ENCODE measurements at places on chromosomes 3 and 15.

DNA sequence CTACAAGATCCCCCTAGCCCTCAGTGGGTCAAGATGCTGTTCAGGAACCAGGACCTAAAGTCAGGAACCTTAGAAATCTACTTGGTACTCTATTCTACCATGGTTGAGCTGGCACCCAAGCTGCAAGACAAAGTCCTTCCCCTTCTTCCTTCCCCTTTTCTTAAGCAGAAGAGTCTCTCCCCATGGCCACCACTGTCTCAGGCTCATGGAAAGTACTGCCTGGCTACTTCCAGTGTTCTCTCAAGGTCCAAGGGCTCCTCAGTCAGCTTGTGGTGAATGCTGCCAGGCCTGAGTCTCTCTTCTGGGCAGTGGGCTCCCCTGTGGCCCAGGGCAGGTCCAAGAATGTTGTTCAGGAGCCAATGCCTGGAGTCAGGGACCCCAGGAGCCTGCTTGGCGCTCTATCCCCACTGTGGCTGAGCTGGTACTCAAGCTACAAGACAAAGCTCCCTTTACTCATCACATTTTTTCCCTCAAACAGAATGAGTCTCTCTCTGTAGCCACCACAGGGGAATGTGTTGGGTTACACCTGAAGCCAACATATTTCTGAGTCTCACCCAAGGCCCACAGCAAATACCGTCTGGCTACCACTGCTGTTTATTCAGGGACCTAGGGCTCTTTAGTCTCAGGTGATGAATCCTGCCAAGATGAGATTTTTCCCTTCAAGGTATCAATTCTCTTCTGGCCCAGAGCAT is 18.1 kb upstream of the SLC27A2 start:
- no peak for DNase-seq

DNA sequence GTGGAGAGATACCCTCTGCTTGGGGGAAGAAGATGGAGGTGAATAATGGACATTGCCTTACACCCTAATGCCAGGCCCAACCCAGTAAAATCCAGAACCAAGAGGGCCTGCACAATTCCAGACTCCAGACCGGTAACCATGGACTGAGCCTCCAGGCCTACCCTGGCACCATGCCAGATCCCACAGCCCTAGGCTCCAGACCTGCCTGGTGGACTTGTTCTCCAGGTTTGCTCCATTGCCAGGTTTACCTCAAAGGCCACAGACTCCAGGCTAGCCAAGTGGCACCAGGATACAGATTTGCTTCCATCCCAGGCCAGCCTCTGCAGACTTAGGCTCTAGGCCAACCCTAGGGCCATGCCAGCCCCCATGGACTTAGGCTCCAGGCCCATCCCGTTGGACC is 14.0 kb downstream of the PLCH1 start:
- no peak for DNase-seq

- DNase-seq, result no peak
Measured at GRCh38 chr15:99343881-99344551, 92.7 kb downstream of the LRRC28 start.

DNA sequence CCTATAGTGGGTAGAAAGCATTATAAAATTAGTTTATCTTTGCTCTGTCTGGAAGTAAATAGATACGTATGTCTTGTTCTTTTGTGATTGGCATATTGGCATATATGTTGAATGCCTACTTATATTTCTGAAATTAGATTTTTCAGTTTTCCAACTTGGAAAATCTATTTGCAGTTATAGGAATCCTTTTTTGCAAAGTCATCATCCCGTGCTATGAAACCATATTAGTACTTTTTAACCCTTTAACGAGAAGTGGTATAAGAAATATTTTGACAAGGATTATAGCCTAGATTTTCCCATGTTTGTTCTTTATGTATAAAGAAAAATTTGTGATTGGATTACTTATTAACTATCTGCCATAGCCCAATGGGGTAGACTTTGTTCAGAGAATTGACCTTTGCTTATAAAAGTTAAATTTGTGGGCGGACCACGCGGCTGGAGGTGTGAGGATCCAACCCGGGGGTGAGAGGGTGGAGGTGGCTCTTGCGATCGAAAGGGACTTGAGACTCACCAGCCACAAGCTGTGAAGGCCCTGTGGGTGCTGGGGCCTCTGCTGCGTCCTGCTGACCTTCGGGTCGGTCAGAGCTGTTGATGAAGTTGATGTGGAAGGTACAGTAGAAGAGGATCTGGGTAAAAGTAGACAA is 5.9 kb downstream of the LRRC28 start:
- DNase-seq, result no peak

GRCh38 chr3:122580470-122580869 is 3.0 kb downstream of the PARP15 start:
- no peak for DNase-seq

- DNase-seq, result no peak
Measured at GRCh38 chr3:194009892-194010533, 125.9 kb upstream of the HES1 start.

- DNase-seq, result peak; percentile 99
Measured at GRCh38 chr3:8443829-8444791, 57.5 kb upstream of the LMCD1 start.

GRCh38 chr3:174767406-174767805 is 91.7 kb upstream of the NAALADL2 start:
- no peak for DNase-seq

- no peak for DNase-seq
Measured at GRCh38 chr15:31346367-31347066, 19.9 kb downstream of the KLF13 start.

GRCh38 chr3:185852635-185853034 is 27.8 kb upstream of the IGF2BP2 start:
- DNase-seq, result peak; percentile 25

DNA sequence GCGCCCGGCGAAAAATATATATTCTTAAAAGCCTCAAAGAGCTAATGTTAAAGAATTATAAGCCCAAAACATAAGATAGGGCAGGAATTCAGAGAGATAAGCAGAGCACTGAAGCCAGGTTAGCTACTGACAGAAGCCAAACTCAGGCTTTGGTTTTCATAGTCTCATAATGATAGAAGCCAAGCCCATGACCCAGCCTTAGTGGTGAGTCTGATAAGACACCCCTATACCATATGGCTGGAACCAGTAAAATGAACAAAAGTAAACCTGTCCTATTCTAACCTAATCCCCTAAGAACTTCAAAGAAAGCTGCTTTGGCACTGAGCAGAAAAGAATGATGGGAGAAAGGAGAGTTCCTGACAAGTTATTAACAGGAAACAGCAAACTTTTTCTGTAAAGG is 25.9 kb downstream of the MYO9A start:
- DNase-seq, result no peak

- no peak for DNase-seq
Measured at GRCh38 chr3:110139821-110140220, 802.5 kb upstream of the DPPA4 start.

DNA sequence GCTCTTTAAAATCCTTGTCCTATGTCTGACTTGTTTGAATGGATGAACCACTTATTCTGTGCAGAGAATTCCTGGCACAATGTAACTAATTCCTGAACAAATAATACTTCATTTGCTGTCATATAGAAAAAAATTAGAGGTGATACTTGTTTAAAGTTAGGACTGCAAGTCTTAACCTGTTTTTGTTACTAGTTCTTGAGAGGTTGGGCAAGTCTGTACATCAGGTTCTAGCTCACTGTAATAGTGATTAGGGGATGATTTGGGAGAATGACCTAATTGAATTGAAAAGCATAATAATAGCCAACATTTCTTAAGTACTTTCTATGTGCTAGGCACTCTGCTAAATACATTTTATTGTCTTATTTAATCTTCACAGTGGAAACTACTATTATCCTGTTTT is 49.3 kb downstream of the GMPS start:
- no peak for DNase-seq

- DNase-seq, result no peak
Measured at GRCh38 chr15:100109486-100110035, 232.2 kb downstream of the ADAMTS17 start.

- DNase-seq, result no peak
Measured at GRCh38 chr3:24352893-24353553, 141.6 kb downstream of the THRB start.

DNA sequence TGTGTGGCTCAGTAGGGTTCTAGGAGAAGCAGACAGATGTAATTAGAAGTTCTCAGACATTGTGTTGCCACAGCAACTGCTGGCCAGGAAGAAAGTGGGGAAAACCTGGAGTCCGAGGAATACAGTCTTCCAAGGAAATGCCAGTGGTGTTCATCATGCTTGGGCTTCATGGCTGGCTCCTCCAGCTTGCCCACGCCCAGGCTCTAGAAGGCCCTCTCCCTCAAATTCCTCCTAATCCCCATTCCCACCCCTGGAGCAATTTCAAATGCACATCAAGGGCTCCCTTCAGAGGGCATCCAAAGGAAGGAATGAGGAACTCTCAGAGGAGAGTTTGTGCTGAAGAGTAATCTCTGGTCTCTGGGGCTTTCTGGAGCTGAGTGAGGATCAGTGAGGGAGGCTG is 21.9 kb downstream of the FSTL1 start:
- DNase-seq, result peak; percentile 75

DNA sequence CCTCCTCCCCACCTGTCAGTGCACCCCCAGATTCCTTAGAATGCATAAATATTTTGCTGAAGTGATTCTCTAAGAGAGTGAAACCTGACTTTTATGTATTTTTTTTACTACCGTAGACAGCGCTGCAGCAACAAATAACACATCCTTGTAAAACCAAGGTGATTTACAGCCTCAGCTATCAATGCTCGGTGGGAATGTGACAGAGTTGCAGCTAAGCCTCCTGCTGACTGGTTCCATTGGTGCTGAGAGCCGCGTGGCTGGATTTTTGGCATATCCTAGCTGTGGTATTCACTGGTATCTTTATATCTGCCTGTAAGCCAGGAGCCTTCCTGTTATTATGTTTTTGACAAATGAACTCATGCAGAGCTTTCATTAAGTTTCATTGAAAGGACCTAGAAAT is 11.0 kb downstream of the FGD5 start:
- DNase-seq, result no peak

- no peak for DNase-seq
Measured at GRCh38 chr3:139541532-139542288, 2.2 kb upstream of the RBP1 start.

GRCh38 chr15:87942316-87942715 is 314.2 kb downstream of the NTRK3 start:
- DNase-seq, result no peak

GRCh38 chr15:80153900-80154299 is 1.1 kb downstream of the FAH start:
- no peak for DNase-seq

DNA sequence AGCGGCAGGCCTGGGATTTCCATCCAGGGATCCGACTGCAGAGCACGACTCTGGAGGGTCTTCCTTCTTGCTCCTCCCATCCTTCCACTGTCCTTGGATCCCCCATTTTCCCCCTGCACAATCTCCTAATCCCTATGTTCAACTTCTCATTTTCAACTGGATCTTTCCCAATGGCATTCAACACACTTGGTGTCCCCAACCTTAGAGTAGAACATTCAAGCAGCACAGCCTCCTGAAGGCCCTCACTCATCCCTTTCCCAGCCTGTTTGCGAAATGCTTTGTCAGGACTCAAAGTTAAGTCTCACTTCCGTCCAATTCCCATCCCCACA is 32.3 kb downstream of the RPN1 start:
- DNase-seq, result no peak

GRCh38 chr3:118782755-118783202 is 251.9 kb downstream of the IGSF11 start:
- no peak for DNase-seq

DNA sequence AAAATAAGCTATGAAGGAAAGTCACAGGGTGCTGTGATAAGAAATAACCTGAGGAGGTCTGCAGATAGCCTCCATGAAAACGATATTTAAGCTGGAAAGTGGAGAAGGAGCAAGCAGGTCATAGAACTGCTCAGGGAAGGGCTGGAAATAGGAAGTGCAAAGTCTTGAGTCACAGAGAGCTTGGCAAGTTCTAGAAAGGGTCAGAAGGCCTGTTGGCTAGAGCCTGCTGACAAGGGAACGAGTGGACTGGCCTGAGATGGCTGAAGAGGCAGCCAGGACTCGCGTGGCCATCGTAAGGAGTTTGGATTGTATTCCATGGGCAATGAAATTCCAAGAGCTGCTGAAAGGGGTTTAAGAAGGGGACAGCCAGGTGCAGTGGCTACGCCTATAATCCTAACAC is 64.7 kb upstream of the IL12A start:
- DNase-seq, result no peak

- peak; percentile 12 for DNase-seq
Measured at GRCh38 chr3:65665915-65666314, 372.8 kb downstream of the MAGI1 start.

GRCh38 chr3:172107403-172107802 is 68.0 kb downstream of the FNDC3B start:
- peak; percentile 27 for DNase-seq

- DNase-seq, result peak; percentile 81
Measured at GRCh38 chr3:185733980-185734724, 90.7 kb downstream of the IGF2BP2 start.

DNA sequence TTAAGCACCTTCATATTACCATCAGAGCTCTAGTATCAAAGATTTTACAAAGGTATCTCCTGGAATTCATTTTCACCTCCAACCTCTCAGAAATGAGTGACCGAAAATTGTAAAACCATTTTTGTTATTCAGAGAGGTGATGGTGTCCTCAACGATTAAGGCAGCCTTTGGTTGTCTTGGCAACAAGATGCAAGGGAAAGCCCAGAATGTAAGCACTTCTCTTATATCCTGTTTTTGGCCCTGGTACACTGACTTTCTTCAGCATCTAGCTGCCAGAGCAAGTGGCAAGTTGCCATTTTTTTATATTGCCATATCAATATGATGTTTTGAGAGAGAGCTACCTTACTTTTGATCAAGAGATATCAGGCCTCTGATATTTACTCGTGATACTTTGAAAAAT is 384.9 kb upstream of the NECTIN3 start:
- no peak for DNase-seq

GRCh38 chr3:30002797-30003196 is 603.6 kb upstream of the TGFBR2 start:
- no peak for DNase-seq

GRCh38 chr3:133448478-133449122 is 48.7 kb downstream of the BFSP2 start:
- DNase-seq, result no peak

DNA sequence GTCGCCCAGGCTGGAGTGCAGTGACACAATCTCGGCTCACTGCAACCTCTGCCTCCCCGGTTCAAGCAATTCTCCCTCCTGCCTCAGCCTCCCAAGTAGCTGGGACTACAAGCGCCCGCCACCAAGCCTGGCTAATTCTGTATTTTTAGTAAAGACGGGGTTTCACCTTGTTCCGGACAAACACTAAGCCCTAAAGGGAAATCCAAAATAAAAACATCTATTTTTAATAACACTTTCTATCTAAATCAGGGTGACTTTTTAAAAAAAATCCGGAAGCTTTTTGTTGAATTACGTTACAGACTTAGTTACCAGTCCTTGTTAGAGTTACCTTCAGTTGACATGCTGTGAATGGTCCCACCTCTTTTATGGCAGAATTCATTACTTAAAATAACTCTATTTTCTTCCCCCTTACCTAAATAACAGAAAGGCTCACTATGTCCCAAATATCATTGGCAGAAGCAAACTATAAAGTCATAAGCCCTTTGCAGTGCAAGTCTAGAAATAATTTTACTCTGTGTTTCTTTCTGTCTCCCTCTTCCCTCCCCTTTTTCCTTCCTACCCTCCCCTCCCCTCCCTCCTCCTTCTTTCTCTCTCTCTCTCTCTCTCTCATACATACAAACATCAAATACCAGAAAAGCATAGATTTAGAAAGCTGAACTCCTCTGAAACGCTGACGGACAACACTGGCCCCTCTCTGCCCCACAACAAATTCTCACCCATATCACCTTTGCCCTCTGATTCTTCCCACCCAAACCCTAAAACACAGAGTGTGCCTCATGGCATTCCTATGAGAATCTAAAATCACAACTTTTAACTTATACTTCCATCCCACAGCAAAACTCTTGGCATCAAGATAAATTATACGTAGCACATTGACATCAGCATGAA is 18.3 kb downstream of the THBS1 start:
- peak; percentile 67 for DNase-seq

GRCh38 chr15:89469426-89470096 is 26.8 kb downstream of the RHCG start:
- DNase-seq, result no peak

Data from fibroblast of skin of right quadriceps (primary cell).